PC-9 (cell line): ENCODE measurements at places on chromosomes 6 and 20. TPM values are rescaled to one million over a fixed set of nuclear protein-coding genes. Genes with fewer than 3 reads are reported as not detected.

- DNase-seq, result no peak
Observed at GRCh38 chr6:149480502-149481280, 4.1 kb downstream of the ZC3H12D start.

The MOCS1 gene
- not detected in 2 replicates for total RNA-seq

DNA sequence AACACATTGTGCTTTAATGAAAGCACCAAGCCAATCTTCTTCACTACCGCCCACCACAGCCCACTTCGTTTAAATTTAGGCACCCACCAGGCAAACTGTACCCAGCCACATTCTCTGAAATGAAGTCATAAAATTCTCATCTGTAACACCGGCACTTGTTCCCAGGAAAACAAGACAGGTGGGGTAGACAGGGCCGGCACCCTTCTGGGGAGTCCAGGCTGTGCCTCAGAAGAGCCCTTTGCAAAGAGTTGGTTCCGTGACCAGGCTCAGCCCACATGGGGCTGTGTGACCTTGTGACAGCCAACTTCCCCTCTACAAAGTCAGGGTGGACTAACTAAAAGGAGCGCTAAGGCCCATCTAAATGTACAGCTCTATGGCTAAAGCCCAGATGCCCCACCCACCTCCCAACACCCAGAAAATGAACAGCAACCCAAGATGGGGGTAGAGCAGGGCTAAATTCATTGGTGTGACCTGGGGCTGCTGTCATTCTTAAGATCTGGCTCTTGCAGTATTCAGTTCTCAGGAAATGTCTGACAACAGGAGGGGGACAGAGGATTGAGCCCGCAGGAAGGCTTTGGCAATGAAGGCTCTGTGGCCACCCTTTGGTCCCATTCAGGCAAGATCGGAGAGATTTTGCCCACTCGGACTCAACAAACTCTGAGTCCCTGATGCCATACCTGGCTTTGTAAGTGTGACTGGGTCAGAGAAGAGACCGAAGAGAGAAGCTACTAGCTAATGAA, 56.7 kb downstream of the TRERF1 start:
- DNase-seq, result no peak

The GPRC6A gene
- total RNA-seq, result not detected in 2 replicates

DNA sequence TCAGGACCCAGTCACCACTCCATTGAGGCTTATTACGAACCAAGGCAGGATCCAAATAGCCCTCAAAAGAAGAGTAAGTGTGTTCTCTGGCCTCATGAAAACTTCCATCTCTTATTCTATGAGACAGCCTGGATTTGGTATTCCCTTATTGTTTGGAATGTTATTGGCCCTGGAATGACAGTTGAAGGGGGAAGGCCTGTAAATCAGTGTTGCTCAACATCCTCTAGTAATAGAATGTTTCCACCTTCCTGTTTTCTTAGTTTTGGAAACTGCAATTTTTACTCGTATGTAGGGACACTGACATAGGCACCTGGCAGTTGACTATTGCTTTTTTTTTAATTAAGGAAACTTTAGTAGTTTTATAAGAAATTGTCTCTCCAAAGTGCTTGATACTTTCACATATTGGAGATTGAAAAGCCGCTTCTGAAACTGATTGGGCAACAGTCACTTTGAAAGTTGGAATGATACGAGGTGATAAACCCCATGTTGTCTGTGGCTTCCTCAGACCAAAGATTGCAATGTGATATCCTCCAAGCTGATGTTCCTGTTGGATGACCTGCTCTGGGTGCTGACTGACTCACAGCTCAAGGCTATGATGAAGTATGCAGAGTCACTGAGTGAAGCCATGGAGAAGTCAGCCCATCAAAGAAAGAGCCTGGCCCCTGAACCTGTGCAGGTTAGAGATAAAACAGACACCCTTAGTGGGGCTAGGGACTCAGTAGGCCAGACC, 43.1 kb downstream of the BLTP3A start:
- peak; percentile 91 for DNase-seq

The HSPA1L gene
- 2.3 and 2.6 TPM in 2 replicates for total RNA-seq

- DNase-seq, result no peak
Observed at GRCh38 chr6:110800839-110801196, 14.5 kb downstream of the CDK19 start.

DNA sequence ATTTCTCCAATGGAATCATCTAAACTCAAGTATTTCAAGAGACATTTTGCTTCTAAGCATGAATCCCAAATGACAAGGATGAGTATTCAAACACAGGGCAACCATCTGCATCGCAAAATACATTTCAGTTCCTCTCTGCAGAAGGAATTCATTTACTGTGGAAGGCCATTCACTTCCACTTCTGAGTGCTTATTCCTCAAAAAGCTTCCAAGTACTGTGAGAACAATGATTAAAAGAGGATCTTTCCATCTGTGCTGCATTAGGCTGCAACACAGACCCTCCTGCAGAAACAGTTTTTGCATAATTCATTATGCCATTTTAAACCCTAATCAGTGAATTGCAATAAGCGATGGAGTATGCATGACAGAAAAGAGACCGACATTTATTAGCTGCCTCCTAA, 52.5 kb downstream of the ARHGAP18 start:
- no peak for DNase-seq

DNA sequence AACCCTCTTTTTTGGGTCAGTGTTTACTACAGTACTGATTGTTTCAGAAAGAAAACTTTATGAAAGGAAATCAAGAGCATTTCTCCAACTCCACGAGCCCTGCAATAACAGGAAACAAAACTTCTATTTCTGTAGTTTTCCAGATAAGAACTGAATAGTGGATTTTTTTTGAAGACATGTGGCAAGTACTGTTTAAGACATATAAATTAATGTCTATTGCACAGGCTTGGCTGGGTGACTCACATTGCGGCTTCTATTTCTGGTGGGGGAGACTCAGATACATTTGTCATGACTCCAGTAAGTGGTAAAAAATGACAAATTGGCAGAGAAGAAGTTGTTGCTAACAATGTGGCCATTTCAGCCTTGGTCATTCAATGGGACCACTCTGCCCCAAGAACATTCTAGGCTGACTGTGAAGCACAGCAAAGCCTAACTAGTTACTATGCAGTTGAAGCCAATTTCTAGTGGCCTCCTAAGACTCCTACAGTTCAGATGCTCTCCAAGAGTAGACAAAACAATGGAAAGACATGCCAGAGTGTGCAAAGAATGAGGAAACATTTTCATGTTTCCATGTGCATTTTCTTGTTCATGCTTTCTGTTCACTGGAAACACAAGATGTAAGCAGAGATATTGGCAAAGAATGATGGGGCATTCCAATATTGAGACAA, 200.9 kb downstream of the EDN1 start:
- DNase-seq, result peak; percentile 68

The MAP7 gene
- total RNA-seq, result 27.5 and 33.7 TPM in 2 replicates

DNA sequence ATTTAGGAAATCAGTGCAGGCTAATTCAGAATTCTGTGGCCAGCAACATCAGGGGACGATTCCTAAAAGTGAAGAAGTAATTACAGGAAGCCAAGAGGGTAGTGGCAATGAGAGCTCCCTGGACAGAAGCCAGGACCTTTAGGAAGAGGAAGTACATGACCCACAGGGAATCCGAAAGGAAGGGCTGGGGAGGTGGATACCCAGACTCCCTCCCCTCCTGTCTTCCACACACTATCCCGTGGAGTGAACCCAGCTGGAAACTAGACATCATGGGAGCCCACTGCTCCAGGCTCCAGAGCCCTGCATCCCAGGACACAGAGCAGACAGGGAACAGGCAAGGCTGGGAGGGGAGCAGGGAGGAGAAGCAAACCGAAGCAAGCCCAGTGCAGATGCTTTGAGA, 83.0 kb downstream of the SNX5 start:
- DNase-seq, result no peak

- DNase-seq, result no peak
Observed at GRCh38 chr20:58747211-58747610, 54.6 kb downstream of the NPEPL1 start.

DNA sequence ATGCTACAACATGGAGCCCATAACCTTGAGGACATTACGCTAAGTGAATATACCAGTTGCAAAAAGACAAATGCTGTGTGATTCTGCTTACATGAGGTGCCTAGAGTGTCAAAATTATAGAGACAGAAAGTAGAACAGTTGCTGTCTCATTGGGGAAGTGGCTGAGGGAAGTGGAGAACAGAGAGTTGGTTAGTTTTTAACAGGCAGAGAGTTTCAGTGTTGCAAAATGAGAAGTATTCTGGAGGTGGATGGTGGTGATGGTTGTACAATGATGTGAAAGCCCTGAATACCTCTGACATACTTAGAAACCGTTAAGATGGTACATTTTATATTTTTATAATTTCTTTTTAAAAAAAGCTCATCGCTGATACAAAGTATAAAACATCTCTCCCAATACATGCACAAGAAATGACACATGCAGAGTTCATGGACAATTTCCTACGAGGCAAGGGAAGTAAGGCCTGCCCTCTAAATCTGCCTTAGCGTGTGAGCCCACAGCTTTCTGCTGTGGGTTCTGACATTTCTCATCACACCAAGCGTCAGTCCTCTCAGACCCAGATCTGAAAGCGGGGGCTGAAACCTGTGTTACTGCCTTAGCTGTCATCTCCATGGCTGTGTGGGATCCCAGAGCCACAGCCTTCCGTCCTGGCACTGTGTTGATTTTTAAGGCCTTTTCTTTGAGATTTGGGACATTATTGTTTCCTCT, 126.0 kb downstream of the RNASET2 start:
- no peak for DNase-seq

The DOK5 gene
- total RNA-seq, result not detected in 2 replicates

The KIFC1 gene
- 82.9 and 91.4 TPM in 2 replicates for total RNA-seq

GRCh38 chr6:1629316-1629715, 19.6 kb downstream of the FOXC1 start:
- DNase-seq, result no peak

The OR2J3 gene
- total RNA-seq, result not detected in 2 replicates

- DNase-seq, result no peak
Observed at GRCh38 chr6:166419717-166420116, 37.0 kb upstream of the MPC1 start.

The SALL4 gene
- 1.6 and 3.8 TPM in 2 replicates for total RNA-seq

GRCh38 chr20:13295637-13296036, 74.6 kb downstream of the ISM1 start:
- DNase-seq, result no peak

The APCDD1L gene
- 2.4 and 3.0 TPM in 2 replicates for total RNA-seq

DNA sequence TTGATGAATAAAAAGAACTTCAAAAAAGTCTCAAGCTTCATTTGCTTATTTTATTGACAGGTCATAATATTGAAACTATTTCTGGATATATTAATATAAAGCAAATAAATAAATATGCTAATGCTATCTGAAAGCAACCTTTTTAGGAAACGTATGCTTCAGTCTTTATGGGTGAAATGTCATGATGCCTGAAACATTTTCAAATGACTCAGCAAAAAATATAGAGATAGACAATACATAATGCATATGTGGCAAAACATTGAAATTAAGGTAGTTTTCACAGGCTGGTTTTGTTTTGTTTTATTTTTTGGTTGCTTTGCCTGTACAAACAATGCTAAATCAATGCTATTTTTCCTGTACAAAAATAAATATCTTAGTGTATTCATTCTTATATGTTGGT, 194.4 kb upstream of the PLCB4 start:
- DNase-seq, result no peak

The VSX1 gene
- 0.65 and 1.5 TPM in 2 replicates for total RNA-seq

GRCh38 chr20:50083034-50083433, 29.9 kb downstream of the UBE2V1 start:
- no peak for DNase-seq

The GGTLC1 gene
- total RNA-seq, result 0.43 and 0.63 TPM in 2 replicates

DNA sequence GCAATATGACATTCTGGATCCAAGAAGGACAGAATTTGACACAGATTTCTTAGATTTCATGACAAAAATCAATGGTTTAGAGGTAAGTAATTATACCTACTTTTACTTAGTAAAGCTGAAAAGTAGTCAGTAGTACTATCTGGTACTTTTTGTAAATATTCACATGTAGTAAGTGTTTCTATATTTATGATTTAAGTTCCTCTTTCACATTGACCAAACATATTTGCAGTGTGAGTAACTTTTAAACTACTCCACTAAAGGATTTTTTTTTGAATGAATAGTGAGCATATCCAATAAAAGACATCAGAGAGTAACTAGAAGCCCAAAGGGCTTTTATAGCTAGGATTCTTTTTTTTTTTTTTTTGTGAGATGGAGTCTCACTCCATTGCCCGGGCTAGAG, 60.8 kb downstream of the DNAH8 start:
- no peak for DNase-seq

The MDC1 gene
- 72.9 and 81.6 TPM in 2 replicates for total RNA-seq

DNA sequence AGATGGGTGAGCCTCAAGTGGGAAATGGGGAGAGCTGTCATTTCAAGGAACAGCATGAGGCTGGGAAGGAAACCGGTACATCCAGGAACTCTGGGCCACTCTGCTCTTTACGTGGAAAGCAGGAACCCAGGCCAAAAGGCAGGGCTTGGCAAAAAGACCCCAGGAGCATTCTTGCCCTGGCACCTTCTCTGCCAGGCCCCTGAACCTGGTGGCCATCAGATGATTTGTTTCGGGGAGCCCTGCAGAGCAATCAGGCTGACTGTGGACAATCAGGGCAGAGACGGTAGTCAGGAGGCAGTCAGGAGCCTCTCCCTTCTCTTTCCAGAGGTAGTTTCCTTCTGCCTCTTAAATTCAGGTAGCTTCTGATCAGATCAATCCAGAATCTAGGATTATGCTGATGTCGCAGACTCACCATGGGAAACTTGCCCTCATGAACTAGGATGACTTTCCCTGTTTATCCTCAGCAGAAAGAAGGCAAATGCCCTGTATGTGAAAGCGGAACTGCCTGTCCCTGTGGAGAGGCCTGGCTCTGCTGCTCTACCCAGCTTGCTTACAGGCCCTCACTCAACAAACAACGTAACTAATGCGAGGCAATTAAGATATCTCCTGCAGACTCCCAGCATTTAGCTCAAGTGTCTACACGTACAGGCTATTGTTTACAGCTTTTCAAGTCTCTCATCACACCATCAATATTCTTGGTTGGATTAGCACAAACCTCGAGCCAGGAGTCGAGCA, 36.6 kb downstream of the EZR start:
- DNase-seq, result no peak

The RNF182 gene
- total RNA-seq, result 0.13 and 0.18 TPM in 2 replicates

DNA sequence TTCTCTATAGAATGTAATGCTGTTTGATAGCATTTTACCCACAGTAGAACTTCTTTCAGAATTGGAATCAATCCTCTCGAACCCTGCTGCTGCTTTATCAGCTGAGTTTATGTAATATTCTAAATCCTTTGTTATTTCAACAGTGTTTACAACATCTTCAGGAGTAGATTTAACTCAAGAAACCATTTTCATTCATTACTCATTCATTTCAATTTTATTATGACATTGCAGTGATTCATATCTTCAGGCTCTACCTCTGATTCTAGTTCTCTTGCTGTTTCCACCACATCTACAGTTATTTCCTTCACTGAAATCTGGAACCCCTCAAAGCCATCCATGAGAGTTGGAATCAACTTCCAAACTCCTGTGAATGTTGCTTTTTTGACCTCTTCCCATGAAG, 93.7 kb downstream of the ZFAND3 start:
- no peak for DNase-seq

DNA sequence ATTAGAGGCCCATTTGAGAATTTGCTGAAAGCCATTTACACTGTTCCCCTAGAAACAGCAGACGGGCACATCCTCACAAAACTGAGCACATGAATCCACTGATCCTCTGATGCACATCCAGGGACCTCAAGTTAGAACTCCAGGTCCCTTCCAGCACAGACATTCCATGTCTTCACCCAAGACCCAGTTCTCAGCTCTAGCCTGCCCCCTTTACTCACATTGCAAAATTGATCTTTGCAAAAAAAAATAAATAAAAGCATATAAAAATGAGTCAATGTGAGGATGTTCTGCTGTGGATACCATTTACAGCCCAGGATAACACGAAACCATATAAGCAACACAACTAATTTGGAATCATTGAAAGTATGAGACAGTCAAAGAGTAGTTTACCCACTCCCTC, 458.2 kb upstream of the JARID2 start:
- no peak for DNase-seq

The RBBP8NL gene
- 8.7 and 14.0 TPM in 2 replicates for total RNA-seq

The BTN1A1 gene
- total RNA-seq, result not detected in 2 replicates

- DNase-seq, result no peak
Observed at GRCh38 chr20:53034899-53035298, 62.7 kb downstream of the TSHZ2 start.
